ENCODE measurements at places on chromosomes 1 and 21.

DNA sequence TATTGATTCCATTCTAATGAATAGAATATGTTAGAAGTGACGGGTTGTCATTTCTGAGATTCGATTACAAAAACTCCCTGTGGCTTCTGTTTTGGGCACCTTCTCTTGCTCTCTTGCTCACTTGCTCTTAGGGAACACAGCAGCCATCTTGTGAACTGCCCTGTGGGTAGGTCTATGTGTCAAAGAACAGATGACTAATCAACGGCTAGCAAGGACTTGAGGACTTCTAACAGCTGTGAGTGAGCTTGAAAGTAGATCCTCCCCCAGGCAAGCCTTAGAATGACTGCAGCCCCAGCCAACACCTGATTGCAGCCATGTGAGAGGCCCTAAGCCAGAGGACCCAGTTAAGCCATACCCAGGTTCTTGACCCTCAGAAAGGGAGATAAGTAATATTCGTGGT, 49.3 kb downstream of the AZIN2 start:
- no peak for DNase-seq

DNA sequence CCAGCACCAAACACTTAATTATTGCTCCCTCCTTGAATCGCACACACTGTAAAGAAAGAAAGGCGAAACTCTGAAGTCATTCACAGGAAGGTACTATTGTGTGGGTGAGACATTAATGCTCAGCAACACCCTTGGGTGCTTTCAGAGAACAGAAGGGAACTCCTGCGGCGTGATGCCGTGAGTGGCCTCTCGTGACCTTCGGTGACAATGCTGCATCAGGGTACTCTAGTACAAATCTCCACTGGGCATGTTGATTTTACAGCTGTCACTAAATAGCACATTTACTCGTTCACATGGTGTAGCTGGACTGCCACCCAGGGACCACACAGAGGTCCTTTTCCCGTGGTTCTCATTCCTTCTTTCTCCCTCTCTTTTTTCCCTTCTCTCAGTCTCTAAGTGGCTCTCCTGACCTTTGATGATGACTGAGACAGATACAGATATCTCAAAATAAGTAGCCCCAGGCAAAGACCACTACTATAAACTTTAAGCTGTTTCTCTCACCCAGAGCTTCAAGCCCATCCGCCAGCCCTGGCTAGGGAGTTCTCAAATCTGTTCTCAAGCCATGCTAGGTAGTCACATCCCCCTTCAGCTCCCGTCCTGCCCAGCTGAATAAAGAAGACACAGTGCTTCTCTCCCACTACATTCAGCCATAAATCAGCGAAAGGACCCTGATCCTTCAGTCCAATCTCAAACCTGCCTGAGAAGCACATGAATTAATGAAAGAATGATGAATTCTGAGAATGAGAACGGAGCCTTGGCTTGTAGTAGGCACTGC, 223.4 kb upstream of the FMN2 start:
- DNase-seq, result no peak

GRCh38 chr1:114700036-114700600, 4.8 kb upstream of the AMPD1 start:
- no peak for DNase-seq

DNA sequence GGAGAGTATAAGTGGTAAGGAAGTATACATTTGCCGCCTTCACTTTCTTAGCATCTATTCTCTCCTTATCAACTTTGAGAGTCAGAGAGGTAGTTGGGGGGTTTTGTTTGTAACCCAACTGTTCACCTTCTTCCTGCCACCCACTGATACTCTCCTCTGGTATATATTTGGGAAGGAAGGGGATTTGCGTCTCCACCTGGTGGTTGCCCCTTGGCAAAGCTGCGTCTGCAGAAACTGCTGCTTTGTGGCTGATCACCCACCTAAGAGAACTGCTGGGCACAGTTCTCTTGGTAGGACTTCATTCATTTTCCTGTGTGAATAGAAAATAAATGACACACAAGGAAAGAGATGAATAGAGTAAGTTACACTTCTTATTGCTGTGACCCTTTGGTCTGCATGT, 87.0 kb downstream of the SYT14 start:
- no peak for DNase-seq

GRCh38 chr1:58815686-58816071, 31.8 kb upstream of the JUN start:
- peak; percentile 83 for DNase-seq

GRCh38 chr1:65948609-65949229, 156.0 kb downstream of the PDE4B start:
- peak; percentile 23 for DNase-seq

DNA sequence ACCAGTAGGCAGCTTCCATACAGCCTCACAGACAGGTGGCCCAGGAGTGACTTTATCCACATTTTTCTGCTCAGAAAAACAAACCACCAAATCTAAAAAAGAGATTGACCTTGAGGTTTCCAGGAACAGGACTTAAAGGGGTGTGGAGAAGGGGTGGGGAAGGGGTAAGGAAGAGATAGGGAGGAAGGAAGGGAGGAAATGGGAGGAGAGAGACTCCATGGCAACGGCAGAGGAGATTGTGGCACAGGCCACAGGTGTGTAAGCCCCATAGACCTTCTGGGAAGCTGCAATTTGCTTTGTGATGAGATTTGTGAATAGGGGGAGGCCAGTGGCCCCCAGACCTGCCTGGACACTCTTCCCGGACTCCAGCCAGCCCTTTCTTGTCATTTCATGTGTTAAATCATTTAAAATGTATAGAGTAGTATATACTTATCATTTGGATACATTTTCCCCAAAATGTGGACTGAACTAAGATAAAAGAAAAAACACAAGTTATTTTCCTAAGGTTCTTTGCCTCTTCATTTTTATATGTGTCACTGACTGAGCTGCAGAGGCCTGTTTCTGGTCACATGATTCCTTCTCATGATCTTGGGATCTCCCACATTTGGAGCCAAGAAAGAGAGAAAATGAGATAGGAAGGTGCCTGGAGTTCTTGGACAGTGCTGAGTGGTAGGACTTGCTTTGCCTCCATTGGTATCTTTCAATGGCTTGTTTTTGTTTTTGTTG, 55.5 kb downstream of the CLIC6 start:
- DNase-seq, result no peak

- no peak for DNase-seq
Observed at GRCh38 chr1:7726623-7727022, 44.5 kb upstream of the VAMP3 start.

GRCh38 chr1:101182627-101183387, 54.0 kb upstream of the S1PR1 start:
- DNase-seq, result no peak

DNA sequence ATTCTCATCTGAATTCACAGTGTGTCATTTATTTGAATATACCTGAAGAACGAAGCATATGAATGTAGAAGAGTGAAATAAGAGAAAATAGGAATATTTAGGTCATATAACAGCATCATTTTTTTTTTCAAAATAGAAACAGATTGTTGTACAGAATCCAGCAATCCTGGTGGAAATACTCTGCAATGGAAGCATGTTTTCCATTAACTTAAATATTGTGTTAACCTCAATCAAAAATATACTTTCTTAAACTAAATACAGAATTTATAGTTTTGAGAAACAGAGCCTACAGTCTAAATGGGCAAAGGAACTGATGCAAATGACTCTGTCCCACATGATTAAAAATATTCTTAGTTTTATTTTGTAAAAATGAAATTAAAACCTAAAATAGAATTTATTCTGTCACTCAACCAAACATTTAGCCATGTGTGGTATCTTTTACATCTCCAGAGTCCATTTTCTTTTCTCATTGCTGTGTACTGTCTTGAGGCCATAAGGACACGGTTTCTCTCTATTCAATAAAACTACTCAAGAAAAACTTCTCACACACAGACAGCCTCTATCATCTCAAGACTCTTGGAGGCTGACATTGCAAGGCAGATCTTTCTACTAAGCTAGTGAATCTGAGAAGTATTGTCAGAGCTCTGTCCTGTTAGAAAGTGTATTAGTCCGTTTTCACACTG, 322.6 kb downstream of the LTN1 start:
- DNase-seq, result no peak

DNA sequence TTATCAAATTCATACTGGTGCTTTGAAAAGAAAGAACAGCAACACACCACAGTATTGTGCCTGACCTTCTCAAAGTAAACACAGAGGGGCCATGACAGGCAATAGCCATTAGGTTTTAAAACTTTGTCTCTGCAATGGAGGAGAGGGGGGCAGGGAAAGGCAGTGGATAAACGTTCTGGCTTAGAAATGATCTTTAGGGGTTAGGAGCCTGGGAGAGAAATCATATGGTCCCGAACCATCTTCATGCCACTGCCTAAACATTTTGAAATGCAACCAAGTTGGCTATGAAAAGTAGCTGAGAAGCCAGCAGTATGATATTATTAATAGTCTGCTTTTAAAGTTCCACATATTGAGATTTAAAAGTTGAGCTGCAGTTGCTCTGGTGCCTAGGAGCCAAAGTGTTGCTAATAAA, 39.8 kb downstream of the PLPP3 start:
- no peak for DNase-seq

DNA sequence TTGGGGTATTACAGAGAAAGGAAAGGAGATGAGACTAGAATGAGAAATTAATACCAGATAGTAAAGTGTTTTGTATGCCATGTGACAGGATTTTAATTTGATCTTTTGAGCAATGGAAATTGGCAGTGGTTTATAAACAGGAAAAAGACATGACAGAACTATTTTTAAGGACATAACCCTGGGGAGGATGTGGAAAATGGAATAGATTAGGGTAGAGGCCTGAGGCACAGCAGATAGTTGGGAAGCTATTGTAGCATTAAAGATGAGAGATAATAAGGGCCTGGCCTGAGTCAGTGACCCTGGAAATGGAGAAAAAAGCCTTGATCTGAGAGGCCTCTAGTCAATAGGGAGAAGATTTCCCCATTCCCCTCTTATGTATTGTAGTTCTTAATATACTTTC, 22.1 kb upstream of the KCNA3 start:
- DNase-seq, result no peak

DNA sequence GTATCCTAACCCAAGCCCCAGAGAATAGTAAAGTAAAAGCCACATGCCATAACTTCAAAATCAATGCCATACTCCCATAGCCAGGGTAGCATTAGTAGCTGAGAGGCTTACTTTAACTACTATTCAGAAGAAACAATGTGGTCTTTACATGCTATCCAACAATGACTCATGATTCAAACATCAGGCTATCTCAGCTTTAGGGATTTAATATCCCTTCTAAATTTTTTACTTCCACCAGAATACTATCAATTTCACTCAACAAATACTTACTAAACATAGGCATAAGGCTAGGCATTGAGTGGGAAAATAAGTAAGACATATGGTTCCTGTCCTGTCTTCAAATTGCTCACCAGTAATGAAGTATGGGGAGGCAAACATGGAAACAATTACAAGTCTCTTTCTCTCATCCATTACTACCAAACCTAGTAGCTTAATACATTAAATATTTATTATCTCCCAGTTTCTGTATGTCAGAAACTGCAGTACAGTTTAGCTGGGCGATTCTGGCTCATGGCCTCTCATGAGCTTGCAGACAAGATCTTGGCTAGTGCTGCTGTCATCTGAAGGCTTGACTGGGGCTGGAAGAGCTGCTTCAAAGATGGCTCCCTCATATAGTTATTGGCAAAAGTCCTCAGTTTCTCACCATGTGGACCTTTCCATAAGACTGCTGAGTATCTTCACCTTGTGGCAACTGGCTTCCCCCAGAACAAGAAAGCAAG, 30.7 kb downstream of the EVI5 start:
- no peak for DNase-seq

GRCh38 chr21:44710294-44710665, 1.1 kb downstream of the TSPEAR start:
- DNase-seq, result no peak

All from Caki2 (cell line).